ENCODE measurements at places on chromosomes 16 and 17. TPM values are rescaled to one million over a fixed set of nuclear protein-coding genes. Genes with fewer than 3 reads are reported as not detected.

The STAT5B gene
- 164 TPM for total RNA-seq

DNA sequence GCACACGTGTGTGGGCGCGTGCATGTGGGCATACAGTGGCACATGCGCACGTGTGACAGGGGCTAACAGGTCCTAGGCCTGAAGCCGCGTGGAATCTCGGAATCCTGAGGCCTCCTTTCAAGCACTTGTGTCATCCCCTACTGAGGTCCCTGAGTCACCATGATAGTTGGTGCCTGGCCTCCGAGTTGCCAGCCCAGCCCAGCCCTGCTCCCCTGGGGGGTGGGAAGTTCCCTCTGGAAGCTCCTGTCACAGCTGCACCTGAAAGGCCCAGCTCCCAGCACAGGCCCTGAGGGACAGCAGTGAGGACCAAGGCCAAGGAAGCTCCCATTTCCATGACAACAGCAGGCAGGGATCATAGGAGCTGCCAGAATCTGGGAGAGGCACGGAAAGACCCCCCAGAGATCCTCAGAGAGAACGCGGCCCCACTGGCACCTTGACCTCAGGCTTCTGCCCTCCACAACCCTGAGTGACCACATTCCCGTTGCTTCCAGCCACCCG lies 35.4 kb upstream of the ENPP7 start:
- no peak for DNase-seq

GRCh38 chr17:40618754-40619625 lies 28.6 kb downstream of the SMARCE1 start:
- DNase-seq, result no peak

GRCh38 chr16:75861311-75862097 lies 135.2 kb upstream of the CPHXL start:
- no peak for DNase-seq
